ENCODE measurements at places on chromosomes 2 and 18.

- no peak for ATAC-seq
Measured at GRCh38 chr2:100894105-100894795, 74.3 kb downstream of the NPAS2 start.

DNA sequence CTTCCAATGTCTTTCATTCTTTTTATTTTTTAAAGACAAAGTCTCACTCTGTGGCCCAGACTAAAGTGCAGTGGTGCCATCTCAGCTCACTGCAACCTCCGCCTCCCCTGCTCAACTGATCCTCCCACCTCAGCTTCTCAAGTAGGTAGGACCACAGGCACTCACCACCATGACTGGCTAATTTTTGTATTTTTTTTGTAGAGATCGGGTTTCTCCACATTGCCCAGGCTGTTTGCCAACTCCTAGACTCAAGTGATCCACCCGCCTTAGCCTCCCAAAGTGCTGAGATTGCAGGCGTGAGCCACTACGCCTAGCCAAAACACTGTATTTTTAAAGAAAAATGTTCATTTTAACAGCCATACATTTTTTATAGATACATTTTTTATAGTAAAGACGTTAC lies 12.7 kb downstream of the GCKR start:
- ATAC-seq: no peak

GRCh38 chr18:926946-927345 lies 22.3 kb downstream of the ADCYAP1 start:
- no peak for ATAC-seq

- ATAC-seq: no peak
Measured at GRCh38 chr2:63736354-63736753, 105.3 kb upstream of the UGP2 start.

- ATAC-seq: no peak
Measured at GRCh38 chr18:42187611-42188380, 232.8 kb downstream of the PIK3C3 start.

All from gastroesophageal sphincter (tissue), 4 donors.